ENCODE measurements at places on chromosomes 3 and 15.

- no peak for DNase-seq
These were observed 40.4 kb downstream of the EBLN2 start for GRCh38 chr3:73101881-73102280.

GRCh38 chr3:82376883-82377282 is 615.4 kb upstream of the GBE1 start:
- no peak for DNase-seq

DNA sequence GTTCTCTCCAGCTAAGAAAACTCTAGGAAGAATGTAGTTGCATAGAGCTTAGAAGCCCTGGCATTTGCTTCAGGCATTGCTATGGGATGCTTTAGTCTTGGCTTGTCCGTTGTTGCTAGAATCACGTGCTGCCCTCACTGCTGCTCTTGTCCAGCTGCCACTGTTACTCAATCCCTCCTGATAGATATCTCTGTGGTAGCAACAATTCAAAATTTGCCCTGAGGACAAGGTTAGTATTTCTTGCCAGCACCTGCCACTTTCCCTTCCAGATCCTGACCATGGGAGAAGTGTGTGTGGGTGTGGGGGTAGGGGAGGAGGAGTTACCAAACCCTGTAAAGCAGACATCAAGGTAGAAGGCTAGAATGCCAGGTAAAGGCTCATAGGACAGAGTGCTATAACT is 113.8 kb downstream of the PPM1L start:
- peak; percentile 65 for DNase-seq

DNA sequence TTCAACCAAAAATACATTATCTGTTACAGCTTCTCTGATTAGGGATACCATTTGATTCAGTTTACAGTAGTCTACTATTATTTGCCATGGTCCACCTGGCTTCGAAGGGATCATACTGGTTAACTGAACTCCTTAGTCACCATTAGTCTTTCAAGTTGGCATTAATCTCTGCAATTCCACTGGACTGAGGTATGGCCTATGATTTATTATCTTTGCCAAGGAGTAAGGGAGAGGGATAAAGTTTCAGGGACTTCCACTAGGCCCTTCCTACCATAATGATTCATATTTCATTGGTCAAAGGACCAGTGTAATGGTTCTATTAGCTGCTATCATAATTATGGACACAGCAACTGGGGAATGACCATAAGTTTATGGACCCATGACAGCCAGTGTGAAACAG is 7.3 kb upstream of the CMSS1 start:
- no peak for DNase-seq

DNA sequence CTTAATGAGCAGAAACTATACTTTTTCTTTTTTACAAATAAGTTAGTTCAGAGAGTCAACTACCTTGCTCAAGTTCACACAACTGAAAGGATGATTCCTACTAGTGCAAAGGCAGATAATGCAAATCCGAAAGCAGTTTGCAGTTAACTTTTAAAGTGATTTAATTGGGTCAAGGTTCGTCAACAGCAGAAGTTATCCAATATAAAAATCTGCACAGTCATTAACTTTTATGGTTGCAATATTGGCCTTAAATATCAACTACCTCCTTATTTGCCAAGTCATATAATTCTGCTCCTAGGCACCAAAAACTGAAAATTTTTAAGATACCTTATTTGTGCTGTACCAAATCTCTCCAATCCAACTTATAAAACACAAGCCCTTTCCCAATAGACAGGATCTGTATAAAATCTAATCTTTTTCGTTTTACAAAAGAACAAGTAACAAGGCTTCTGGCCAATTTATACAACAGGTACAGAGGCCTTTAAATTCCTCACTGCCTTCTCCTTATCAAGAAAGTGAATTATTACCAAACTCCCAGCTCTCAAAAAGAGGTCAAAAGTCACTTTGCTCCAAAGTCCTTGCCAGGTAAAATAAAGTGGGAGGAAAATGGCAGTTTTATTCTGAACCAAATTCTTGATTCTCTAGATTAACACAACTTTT is 416.6 kb upstream of the NECTIN3 start:
- DNase-seq = no peak

DNA sequence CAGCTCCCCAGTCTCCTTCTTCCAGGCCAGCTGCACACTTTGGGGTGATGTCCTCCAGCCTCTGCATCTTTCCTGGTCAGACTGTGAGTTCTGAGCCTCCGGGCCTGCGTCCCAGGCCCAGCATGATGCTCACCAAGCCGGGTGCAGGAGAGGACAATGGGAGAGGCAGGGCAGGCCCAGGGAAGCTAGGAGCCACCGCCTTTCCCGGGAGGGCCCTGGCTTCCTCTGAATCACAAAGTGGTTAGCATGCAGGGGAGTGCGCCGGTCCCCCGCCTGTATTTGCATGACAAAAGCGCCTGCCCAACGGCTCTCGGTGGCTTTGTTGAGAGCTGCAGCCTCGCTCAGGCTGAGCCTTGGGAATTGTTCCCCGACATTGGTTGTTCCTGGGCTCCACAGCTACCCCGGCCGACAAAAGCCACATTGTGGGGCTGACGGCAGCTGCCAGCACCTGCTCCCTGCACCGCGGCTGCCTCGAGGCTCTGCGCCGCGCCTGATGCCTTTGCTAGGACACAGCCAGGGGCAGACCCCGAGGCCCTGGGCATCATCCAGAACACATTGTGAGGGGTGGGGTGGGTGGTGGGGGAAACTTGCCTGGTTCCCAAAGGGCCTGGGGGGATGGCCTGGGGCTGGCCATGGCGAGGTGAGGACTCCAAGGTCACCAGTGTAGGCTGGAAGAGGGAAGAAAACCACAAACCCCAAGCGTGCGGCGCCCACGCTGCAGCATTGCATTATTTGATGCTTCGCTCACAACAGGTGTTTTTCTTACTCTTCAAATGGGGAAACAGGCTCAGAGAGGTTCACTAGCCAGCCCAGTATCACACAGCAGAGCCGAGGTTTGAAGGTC is 20.0 kb upstream of the KLF13 start:
- no peak for DNase-seq

- DNase-seq = no peak
These were observed 442.7 kb upstream of the NR2F2 start for GRCh38 chr15:95887666-95888390.

GRCh38 chr15:87609474-87609873 is 647.1 kb downstream of the NTRK3 start:
- no peak for DNase-seq

DNA sequence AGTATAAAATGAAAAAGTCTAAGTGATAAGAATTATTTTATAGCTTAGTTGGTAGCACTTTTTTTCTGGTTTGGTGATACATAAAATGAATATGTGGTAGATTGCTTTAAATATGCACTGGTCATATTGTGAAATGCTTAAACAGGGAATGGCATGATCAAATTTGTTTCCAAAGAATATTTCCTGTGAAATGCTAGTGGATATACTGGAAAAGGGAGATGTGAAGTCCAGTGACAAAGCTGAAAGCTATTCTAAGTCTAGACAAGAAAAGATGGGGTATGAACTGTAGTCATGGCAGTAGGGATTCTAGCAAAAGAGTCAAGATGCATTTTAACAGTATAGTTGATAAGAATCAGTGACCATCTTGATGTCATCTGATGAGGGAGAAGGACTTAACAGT is 98.9 kb upstream of the MME start:
- DNase-seq = no peak

All from NCI-H2171 (cell line).